ENCODE measurements at places on chromosomes 4 and X. TPM values are rescaled to one million over a fixed set of nuclear protein-coding genes. Genes with fewer than 3 reads are reported as not detected.

The BMP3 gene
- 33.4 TPM for total RNA-seq

The FMR1NB gene
- total RNA-seq: 0.25 TPM

- no peaks in the 10 kb centered on the region for H3K4me1 ChIP-seq
- no peaks in the 10 kb centered on the region for H3K27me3 ChIP-seq
- H3K27ac ChIP-seq: no peak overlapping the region
- H3K4me3 ChIP-seq: no peak overlapping the region
- no peak for DNase-seq
Observed at GRCh38 chr4:36852856-36853255, 391.7 kb upstream of the NWD2 start.

- no peaks in the 10 kb centered on the region for H3K36me3 ChIP-seq
- no peaks in the 10 kb centered on the region for H3K4me1 ChIP-seq
- no peak overlapping the region for H3K27ac ChIP-seq
- no peaks in the 10 kb centered on the region for H3K27me3 ChIP-seq
Observed at GRCh38 chrX:10501611-10502010, 118.8 kb downstream of the MID1 start.

DNA sequence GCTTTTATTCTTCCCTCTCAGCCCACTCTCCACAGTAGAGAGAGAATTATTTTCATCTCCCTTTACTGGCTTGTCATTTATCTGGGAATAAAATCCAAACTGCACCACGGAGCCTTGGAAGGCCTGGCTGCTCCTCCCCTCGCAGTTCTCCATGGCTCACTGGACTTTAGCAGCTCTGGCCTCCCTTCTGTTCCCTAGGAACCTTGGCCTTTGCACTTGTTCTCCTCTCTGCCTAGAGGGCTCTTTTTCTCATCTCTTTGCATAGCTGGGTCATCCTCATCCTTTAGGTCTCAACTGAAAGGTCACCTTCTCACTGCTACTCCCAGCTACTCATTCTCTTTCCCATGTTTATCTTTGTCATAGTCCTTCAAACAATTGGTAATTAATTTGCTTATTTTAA lies 31.3 kb upstream of the TAPT1 start:
- no peak overlapping the region for H3K4me3 ChIP-seq
- no peak for DNase-seq
- H3K27ac ChIP-seq: no peak overlapping the region
- no peaks in the 10 kb centered on the region for H3K27me3 ChIP-seq

GRCh38 chr4:48388525-48389154 lies 47.3 kb downstream of the SLAIN2 start:
- no peaks in the 10 kb centered on the region for H3K4me1 ChIP-seq
- DNase-seq: no peak
- H3K4me3 ChIP-seq: no peak overlapping the region
- H3K36me3 ChIP-seq: no peaks in the 10 kb centered on the region
- H3K27me3 ChIP-seq: no peaks in the 10 kb centered on the region
